ENCODE measurements at places on chromosomes 4 and X. TPM values are rescaled to one million over a fixed set of nuclear protein-coding genes. Genes with fewer than 3 reads are reported as not detected.

The PAGE4 gene
- not detected for total RNA-seq

DNA sequence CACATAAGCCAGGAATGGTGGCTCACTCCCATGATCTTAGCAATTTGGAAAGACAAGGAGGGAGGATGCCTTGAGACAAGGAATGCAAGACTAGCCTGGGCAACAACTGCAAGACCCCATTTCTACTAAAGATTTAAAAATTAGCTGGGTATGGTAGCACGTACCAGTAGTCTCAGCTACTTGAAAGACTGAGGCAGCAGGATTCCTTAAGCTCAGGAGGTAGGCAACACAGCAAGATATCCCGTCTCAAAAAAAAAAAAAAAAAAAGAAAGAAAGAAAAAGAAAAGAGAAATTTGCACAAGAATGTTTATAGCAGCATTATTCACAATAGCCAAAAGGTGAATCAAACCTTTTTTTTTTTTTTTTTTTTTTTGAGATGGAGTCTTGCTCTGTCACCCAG lies 29.7 kb downstream of the PDS5A start:
- DNase-seq = no peak

GRCh38 chr4:46258431-46258830 lies 131.5 kb downstream of the GABRA2 start:
- no peak for DNase-seq

- no peak for DNase-seq
Observed at GRCh38 chr4:96465834-96466233, 625.9 kb downstream of the PDHA2 start.

GRCh38 chr4:139965789-139966188 lies 188.2 kb downstream of the MAML3 start:
- DNase-seq = no peak

DNA sequence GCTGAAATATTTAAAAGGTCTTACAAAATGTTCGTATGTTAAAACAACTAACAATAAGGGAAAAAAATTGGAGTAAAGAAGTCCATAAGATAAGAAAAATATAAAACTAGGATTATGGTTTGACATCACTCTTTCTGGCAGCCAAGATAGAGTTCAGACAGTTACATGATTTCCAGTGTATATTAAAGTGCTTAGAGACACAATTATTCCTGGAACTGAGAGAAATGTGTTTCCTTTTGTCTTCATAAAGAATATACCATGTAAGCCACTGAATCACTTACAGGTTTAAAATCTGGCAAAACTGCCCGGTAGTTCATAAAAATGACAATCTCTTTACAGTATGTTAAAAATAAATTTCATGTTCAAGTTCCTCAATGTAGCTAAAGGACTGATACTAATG lies 538.7 kb upstream of the ATOH1 start:
- DNase-seq = no peak

The KCND1 gene
- total RNA-seq = 0.32 TPM

The JADE1 gene
- total RNA-seq = 17.6 TPM

DNA sequence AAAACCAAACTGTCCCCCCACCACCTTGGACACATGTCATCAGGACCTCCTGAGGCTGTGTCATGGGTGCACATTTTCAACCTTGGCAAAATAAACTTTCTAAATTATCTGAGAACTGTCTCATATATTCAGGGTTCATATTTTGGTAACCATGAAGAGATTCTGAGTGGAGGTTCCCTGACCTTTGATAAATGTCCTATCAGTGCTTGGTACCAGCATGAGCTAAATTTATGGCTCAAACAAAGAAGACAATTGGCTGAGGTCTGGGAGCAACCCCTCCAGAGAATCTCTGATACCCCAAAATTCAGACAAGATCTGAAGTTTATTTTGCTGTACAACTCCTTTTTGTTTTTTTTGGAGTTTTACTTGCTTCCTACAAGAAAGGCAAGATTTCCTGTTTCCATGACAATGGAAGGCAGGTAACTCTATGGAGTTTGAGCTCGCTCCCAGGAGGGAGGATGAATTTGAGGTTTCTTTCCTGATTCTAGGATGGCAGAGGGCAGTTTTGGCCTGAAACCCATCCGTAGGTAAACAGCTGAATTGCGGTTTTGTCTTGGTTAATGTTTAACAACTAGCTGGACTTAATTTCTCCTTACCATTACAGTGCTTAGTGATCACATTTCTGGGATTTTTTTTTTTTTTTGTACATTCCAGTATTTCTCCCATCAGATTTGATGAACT lies 14.5 kb downstream of the UGT2B15 start:
- DNase-seq = no peak

The P2RY8 gene
- under 0.01 TPM for total RNA-seq

DNA sequence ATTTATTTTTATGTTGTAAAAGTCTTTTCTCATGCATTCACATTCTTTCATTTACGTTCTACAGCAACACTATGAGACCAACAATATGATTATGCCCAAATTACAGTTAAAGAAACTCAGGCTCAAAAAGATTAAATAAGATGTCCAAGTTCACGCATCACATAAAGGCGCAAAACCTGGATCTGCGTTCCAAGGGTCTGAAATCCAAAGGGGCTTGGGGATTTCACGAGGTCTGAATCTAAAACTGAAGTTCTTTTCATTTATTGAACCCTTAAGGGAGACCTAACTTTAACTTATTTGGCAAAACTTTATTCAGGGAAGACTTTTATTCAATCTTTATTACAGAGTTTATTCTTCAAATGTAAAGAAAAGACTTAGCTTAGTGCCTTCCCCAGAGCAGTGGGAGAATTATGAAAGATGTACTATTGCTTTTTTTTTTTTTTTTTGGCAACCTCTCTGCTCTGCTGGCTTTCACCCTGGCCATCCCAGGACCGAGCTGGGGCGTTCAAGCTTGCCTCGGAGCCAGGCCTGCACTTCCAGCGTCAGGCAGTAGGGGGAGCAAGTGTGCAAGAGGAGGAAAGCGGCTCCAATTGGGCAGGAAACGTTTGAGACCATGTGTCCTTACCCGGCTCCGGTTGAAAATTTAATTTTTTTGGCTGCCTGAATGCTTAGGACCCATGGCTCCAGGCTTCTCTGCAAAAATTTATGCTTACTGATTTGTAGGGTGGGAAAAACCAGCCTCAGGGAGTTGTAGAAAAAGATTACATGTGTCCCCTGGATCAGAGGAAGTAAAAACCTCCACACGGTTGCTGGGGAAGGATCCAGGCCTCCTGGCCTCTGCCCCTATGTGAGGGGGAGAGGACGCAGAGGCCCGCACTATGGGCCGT lies 344.3 kb upstream of the KLF3 start:
- DNase-seq = peak; percentile 89

The STOX2 gene
- under 0.01 TPM for total RNA-seq

- DNase-seq = no peak
Observed at GRCh38 chr4:147739239-147739823, 7.4 kb downstream of the ARHGAP10 start.

- DNase-seq = no peak
Observed at GRCh38 chr4:8010618-8011017, 71.0 kb upstream of the AFAP1 start.

The UVSSA gene
- total RNA-seq = 11.1 TPM

The NDST3 gene
- not detected for total RNA-seq

DNA sequence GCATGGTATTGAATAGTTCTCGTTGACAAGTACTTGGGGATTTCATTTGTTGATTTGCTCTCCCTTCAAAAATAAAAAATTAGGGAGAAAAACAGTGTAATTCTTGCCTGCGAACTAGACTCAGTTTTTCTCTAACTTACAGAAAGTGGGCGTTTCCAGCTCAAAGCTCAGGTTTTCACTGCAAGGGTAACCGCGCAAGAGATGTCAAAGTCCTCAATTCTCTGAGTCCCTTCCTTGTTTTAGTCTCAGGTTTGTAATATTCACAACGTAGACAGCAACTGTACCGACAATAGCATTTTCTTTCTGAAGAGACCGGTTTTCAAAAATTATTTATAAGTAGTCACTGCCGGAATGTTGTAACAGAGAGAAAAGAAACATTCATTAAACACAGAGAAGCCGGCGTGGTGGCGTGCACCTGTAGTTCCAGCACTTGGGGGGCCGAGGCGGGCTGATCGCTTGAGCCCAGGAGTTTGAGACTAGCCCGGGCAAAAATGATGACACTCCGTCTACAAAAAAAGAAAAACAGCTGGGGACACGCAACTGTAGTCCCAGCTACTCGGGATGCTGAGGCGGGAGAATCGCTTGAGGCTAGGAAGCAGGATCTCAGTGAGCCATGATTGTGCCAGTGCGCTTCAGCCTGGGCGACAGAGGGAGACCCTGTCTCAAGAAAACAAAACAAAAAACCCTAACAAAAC lies 774 bp downstream of the ZCCHC4 start:
- peak; percentile 13 for DNase-seq

DNA sequence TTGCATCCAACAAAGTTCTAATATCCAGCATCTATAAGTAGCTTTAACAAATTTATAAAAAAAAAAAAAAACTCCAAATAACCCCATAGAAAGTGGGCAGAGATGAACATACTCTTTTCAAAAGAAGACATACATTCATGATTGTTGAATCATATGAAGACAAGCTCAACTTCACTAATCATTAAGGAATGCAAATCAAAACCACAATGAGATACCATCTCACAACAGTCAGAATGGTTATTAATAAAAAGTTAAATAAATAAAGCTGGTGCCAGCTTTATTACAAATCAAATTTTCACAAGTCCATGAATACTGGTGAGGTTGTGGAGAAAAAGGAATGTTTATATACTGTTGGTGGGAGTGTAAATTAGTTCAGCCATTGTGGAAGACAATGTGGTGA lies 592.0 kb downstream of the IQCM start:
- DNase-seq = peak; percentile 71

DNA sequence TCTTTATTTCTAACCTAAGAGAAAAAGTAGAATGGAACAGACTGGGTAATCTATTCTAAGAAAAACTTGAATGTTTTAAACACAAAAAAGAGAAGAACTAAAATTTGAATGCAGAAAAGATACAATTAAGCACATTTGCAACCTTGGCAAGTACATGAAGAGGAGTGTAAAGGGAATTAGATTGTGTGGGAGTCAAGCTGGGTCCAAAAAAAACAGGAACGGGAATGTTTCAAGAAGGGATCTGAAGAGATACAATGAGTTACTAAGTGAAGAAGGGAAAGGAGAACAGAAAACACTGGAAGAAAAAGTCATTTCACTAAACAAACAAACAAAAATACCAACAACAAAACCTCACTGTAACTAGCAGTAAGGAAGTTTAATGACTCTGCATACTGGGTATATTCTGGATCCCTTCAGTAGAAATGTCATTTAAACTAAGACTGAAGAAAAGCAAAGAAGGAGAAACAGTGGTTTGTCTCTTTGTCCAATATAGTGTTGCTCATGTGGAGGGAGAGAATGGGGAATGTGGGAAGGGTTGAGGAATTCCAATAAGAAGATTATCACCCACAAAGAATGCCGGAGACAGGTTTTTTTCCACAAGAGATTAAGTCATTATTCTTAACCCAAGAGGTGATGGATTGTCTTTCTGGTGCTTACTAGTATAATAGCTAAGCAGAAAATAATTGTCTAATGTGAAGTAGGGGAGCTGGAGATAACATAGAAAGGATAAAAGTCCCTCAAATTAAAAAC lies 50.4 kb upstream of the PTPN13 start:
- DNase-seq = no peak

The HSPA4L gene
- 11.3 TPM for total RNA-seq

The DNAAF6 gene
- not detected for total RNA-seq

DNA sequence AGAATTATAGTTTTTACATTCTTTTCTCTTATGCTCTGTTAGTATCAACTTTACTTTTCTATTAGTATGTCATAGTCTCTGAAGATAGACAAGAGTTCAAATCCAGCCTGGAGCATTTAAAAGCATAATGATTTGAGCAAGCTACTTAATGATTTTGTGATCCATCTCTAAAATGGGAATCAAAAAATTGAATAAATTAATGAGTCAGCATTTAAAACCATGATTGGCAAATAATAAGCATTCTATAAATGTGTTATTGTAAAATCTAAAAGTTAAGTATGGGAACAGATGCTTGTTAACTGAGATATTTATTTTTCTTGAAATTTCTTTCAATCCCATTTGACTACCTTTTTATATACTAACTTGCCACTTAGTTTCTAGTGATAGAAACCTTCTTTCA lies 391.6 kb downstream of the PCDH7 start:
- DNase-seq = no peak

GRCh38 chr4:118279328-118279727 lies 73.5 kb downstream of the PRSS12 start:
- no peak for DNase-seq

The CABS1 gene
- total RNA-seq = not detected

DNA sequence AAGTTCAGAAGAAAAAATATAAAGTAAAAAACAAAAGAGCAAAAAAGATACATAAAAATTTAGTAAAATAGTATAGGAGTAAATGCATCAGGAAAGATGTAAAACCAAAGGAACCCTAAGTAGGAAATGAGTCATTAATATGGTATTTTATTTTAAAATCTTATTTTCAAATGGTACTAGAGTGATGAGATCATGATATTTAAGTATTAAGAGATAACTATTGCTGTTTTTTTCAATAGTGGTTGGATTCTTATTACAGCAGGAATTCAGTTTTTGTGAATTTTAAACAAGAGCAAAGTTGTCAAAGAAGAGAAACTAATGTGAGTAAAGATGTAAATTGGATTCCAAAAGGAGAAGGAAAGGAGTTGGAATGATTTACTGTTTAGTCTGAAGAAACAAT lies 20.0 kb downstream of the EMCN start:
- peak; percentile 18 for DNase-seq

All from LHCN-M2 (cell line).